Calu3 (cell line): ENCODE measurements at places on chromosomes 12 and 14. TPM values are rescaled to one million over a fixed set of nuclear protein-coding genes. Genes with fewer than 3 reads are reported as not detected.

- DNase-seq: no peak
- no peaks in the 10 kb centered on the region for H3K27me3 ChIP-seq
- no peaks in the 10 kb centered on the region for H3K4me1 ChIP-seq
- no peaks in the 10 kb centered on the region for H3K36me3 ChIP-seq
- H3K27ac ChIP-seq: no peak overlapping the region
Measured at GRCh38 chr12:128977441-128977840, 124.2 kb downstream of the GLT1D1 start.

- H3K27me3 ChIP-seq: no peaks in the 10 kb centered on the region
- peaks cover 11% of the 10 kb centered on the region for H3K36me3 ChIP-seq
- no peak overlapping the region for H3K4me3 ChIP-seq
Measured at GRCh38 chr14:75439989-75440388, 12.2 kb downstream of the JDP2 start.

- no peak for DNase-seq
- no peak overlapping the region for H3K4me3 ChIP-seq
- H3K27ac ChIP-seq: no peak overlapping the region
- peaks cover 55% of the 10 kb centered on the region for H3K4me1 ChIP-seq
Measured at GRCh38 chr12:77845831-77846230, 15.1 kb downstream of the NAV3 start.

GRCh38 chr14:82412545-82412944 lies 878.9 kb upstream of the SEL1L start:
- no peaks in the 10 kb centered on the region for H3K27me3 ChIP-seq
- no peak overlapping the region for H3K4me3 ChIP-seq
- H3K4me1 ChIP-seq: no peaks in the 10 kb centered on the region
- no peaks in the 10 kb centered on the region for H3K36me3 ChIP-seq
- no peak overlapping the region for H3K27ac ChIP-seq

DNA sequence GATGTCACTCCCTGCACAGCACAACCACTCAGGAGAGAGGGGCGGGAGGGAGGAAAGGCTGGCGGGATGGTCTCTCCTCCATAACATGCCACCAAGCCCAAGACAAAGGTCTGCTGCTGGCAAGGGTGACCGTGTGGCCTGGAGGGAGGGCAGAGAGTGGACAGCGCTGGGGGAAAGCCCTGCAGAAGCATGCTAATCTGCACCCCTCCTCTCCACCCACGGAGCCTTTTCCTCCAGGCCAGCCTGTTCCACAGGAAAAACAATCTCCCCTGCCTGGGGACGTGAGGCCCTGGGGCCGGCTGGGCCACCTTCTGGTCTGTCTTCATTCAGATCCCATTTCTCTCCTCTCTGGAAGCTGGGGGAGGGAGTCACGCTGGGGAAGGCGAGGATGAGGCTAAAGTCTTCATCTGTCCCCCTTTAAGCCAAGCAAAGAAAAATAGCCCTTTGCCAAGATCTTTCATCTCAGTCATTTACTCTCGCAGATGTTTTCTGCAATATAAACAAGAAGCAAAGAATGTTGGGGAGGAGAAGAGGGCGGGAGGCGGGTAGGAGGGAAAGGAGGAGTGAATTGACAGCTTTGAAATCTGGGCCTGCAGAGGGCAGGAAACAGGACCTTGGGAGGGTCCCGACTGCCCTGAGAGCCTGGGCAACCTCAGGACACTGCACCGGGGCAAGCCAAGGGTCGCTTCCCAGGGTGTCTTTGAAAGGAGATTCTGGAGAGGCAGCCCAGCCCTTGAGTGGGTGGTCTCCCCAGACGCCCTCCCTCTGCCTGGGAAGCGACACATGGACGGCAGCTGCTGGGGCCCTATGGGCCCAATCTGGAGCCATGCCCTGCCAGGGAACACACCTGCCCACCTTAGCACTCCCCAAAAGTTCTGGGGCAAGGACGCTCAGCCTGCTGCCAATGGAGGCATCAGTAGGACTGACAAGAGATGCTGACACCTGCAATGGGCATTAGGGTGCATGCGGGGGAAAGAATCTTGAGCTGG lies 133.6 kb downstream of the ZFP36L1 start:
- no peaks in the 10 kb centered on the region for H3K27me3 ChIP-seq
- no peaks in the 10 kb centered on the region for H3K4me1 ChIP-seq
- no peak overlapping the region for H3K4me3 ChIP-seq

DNA sequence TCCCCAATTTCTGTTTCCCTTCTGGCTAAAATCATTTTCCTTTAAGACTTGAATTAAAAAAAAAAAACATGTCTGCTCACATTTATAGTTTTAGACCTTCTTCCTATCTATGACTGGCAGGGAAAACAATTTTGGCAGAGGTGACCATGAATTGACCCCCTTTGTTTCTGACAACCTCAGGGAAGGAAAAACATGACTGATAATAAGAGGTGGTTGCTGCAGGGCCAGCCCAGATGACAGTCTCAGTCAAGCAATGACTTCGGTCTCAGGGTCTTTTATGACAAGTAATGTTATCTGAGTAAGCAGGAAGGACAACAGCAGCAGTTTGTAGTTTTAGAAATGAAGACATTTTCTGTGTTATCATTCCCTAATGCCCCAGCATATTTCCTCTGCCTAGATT lies 430.9 kb downstream of the LRIG3 start:
- H3K4me3 ChIP-seq: no peak overlapping the region
- H3K4me1 ChIP-seq: no peaks in the 10 kb centered on the region
- no peaks in the 10 kb centered on the region for H3K27me3 ChIP-seq
- no peak overlapping the region for H3K27ac ChIP-seq
- DNase-seq: no peak
- H3K36me3 ChIP-seq: no peaks in the 10 kb centered on the region

GRCh38 chr12:132899033-132899432 lies 11.6 kb upstream of the CHFR start:
- no peaks in the 10 kb centered on the region for H3K27me3 ChIP-seq
- no peaks in the 10 kb centered on the region for H3K36me3 ChIP-seq

DNA sequence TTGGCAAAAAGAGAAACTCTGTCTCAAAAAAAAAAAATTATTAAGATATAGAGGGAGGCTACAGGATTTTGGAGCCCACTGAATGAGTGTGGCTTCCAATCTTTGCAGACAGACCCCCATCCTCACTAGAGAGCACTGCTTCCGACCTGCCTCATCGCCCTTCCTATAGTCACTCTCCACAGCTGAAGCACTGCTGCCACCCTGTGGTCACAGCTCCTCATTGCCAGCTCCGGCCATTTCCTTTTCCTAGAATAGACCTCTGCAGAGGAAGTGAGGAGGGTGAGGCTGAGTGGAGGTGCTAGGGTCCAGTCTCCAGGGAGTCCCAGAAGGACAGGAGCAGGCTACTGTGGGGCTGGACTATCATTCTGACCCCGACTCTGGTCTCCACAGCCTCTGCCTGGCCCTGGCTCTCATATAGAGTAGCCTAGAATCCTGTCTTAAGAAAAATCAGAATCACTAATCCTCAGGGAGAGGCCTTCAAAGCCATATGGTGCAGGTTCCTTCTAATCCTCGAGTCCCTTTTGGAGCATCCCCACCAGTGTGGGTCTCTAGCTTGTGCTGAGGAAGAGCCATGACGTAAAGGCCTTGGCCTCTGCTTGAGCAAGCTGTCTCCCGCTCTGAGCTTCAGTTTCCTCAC lies 1.4 kb upstream of the NPFF start:
- peak; percentile 82 for DNase-seq
- no peaks in the 10 kb centered on the region for H3K27me3 ChIP-seq
- peaks cover 29% of the 10 kb centered on the region for H3K36me3 ChIP-seq
- no peaks in the 10 kb centered on the region for H3K4me1 ChIP-seq
- H3K4me3 ChIP-seq: no peak overlapping the region
- H3K27ac ChIP-seq: no peak overlapping the region

DNA sequence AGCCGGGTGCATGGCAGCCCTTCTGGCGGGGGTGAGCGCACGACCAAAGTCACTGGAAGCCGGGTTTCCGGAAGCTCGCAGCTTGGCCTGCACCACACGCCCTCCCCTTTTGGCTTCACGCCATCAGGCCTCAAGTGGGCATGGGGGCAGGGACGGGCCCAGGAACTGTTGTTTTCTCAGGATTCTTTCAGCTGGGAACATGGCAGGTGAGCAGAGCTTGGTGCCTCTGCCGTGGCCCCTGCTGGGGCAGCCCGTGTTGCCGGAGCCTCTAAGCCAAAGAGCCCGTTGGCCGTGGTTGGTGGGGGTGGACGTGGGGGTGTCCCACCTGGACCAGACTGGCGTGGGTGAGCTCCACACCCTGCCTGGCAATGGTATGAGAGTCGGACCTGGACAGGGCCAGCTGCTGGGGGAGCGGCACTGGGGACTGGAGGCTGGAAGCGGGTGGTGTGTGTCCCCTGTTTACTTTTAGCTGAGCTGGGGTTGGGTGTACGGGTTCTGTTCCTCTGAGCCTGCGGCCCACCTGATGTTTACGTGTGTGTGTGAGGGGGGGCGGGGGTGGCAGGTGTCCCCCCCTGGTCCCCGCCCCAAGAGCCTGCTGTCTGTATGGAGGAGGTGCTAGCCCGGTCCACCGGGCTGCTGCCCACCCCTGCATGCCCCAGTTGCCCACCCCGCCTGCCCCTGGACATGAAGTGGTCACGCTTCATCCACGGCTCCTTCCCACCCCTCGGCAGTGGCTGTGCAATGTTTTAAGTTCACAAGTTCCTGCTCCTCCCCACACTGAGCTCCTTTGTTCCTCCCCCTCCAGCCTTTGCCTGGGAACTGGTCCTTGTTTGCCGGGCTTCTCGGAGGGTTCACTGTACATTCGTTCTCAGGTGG lies 28.7 kb upstream of the PLD4 start:
- DNase-seq: no peak
- H3K36me3 ChIP-seq: peaks cover 35% of the 10 kb centered on the region
- no peaks in the 10 kb centered on the region for H3K27me3 ChIP-seq
- H3K27ac ChIP-seq: no peak overlapping the region
- H3K4me3 ChIP-seq: no peak overlapping the region
- H3K4me1 ChIP-seq: peaks cover 10% of the 10 kb centered on the region

DNA sequence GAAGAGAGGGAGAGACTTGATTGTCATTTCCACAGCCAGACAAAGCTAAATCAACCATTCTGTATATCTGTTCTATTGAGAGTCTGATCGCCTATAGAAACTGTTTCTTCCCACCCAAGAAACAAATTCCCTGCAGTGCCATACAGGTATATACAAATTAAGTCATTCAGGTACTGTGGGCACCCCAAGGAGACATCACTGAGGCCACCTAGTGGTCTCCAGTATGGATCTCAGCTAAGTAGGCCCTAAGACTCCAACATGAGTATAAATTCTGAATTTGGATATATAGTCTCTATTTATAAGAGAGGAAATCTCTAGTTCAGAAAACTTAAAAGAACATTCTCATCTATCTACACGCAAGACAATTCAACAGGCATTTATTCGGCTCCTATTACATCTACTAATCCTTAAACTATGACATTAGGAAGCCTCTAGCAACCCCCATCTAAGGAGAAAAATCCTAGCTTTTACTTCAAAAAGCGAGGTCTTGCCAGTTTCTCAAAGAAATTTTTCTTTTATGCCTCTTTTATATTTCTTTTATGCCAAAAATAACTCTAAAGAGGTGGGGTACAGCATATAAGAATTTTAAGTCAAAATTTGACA lies 62.6 kb downstream of the DCAF5 start:
- H3K27me3 ChIP-seq: no peaks in the 10 kb centered on the region
- H3K36me3 ChIP-seq: peaks cover 6% of the 10 kb centered on the region
- H3K4me3 ChIP-seq: no peak overlapping the region
- peak; percentile 70 for DNase-seq
- no peak overlapping the region for H3K27ac ChIP-seq

GRCh38 chr14:35420036-35420811 lies 15.7 kb upstream of the NFKBIA start:
- peaks cover 25% of the 10 kb centered on the region for H3K4me1 ChIP-seq
- no peaks in the 10 kb centered on the region for H3K36me3 ChIP-seq
- H3K27ac ChIP-seq: no peak overlapping the region
- H3K27me3 ChIP-seq: no peaks in the 10 kb centered on the region
- no peak for DNase-seq

DNA sequence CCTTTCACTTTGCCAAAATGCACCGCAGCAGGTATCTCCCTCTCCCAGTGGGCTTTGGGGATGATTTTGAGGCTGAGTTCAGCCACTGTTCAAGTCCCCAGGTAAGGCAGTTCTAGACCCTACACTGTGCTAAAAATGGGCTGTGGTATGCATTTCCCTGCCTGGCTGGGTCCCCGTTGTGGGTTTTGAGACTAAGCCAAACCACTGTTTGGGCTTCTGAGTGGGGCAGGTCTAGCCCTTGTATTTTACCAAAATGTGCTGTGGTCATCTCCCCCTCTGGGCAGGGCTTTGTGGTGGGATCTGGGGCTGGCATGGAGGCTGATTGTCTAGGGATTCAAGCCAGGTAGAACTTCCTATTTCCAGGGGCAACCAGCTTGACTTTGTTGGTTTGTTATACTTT lies 13.6 kb upstream of the OR4Q3 start:
- no peak for DNase-seq
- no peaks in the 10 kb centered on the region for H3K27me3 ChIP-seq
- no peak overlapping the region for H3K27ac ChIP-seq

DNA sequence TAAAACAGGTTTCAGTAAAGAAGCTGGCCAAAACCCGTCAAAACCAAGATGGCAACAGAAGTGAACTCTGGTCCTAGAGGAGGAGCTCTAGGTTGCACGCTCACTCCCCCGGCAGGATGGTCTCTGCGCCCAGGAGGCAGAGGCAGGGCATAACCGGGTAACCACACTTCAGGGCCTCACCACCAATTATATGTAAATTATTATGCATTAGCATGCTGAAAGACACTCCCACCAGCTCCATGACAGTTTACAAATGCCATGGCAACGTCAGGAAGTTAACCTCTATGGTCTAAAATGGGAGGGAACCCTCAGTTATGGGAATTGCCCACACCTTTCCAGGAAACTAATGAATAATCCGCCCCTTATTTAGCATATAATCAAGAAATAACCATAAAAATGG lies 20.1 kb upstream of the SLC6A12 start:
- H3K4me3 ChIP-seq: no peak overlapping the region
- H3K36me3 ChIP-seq: no peaks in the 10 kb centered on the region
- no peak for DNase-seq
- no peaks in the 10 kb centered on the region for H3K4me1 ChIP-seq
- no peak overlapping the region for H3K27ac ChIP-seq

- H3K36me3 ChIP-seq: peaks cover 9% of the 10 kb centered on the region
- peak; percentile 77 for DNase-seq
- no peaks in the 10 kb centered on the region for H3K27me3 ChIP-seq
- peaks cover 8% of the 10 kb centered on the region for H3K4me1 ChIP-seq
Measured at GRCh38 chr12:51814311-51815088, 34.0 kb downstream of the FIGNL2 start.

GRCh38 chr12:27779416-27779919 lies 565 bp upstream of the KLHL42 start:
- DNase-seq: no peak
- H3K4me3 ChIP-seq: peak overlapping the region; percentile 73
- H3K27me3 ChIP-seq: no peaks in the 10 kb centered on the region
- H3K27ac ChIP-seq: no peak overlapping the region
- peaks cover 17% of the 10 kb centered on the region for H3K36me3 ChIP-seq
- H3K4me1 ChIP-seq: peaks cover 13% of the 10 kb centered on the region

DNA sequence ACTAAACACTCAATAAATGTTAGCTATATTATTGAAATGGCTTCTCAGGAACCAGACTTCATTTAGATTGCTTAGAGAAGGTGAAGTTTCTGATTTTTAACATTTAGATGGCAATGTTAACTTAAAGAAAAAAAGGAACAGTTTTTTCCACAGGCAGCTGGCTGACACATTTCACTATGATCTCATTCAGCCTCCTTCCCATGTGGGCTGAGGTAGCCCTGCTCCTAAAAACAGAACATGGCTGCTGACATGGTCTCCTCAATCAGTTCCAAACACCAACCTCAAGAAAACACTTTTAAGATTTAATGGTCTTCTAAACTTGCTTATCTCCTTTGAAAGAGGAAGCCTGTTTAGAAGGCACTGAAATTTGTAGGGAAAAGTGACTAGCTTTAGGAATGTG lies 23.8 kb downstream of the GNS start:
- no peaks in the 10 kb centered on the region for H3K27me3 ChIP-seq
- H3K27ac ChIP-seq: no peak overlapping the region
- peaks cover 15% of the 10 kb centered on the region for H3K4me1 ChIP-seq
- peaks cover 22% of the 10 kb centered on the region for H3K36me3 ChIP-seq
- no peak overlapping the region for H3K4me3 ChIP-seq

WSCD2 gene
- not detected in 2 replicates for total RNA-seq

TMCC3 gene
- 4.0 and 6.8 TPM in 2 replicates for total RNA-seq

CAMKK2 gene
- 34.0 and 35.7 TPM in 2 replicates for total RNA-seq

NPAS3 gene
- not detected in 2 replicates for total RNA-seq

PTCSC3 gene
- not detected in 2 replicates for total RNA-seq
